Right ventricle myocardium inferior (tissue), 1 donor: ENCODE measurements at places on chromosomes 11 and 22. TPM values are rescaled to one million over a fixed set of nuclear protein-coding genes. Genes with fewer than 3 reads are reported as not detected.

DNA sequence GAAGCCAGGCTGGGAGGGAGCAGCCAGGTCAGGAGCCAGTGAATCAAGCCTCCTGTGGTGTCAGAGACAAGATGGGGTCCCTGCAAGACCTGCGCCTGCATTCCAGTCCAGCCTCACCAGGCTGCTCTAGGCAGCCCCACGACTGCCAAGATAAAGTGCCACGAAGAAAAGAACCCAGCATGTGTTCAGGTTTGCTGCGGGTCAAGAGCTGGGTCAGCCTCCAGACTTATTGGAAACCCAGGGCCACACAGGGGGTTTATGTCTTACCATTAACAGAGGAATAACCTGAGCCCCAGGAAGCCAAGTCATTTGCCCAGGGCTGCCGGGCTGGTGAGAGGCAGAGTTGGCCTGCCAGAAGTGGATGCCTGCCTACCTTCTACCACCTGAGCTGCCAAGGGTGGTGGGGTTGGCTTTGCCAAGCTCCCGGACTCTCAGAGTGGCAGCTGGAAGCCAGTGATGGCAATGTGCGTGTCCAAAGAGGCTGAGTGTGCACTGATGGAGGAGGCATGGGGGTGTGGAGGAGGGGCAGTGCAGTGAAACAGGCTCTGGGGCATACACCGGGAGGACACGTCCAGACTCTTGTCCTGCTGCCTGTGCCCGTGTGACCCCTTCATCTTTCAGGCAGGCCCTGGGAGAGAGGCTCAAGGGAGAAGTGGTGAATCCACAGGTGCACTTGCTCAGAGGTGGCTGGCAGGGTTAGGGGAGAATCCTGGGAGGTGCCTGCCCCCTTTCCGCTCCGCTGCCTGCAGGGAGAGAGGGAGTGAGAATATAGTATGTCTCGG lies 1.7 kb downstream of the RASD2 start:
- no peak for DNase-seq

GRCh38 chr11:61697764-61698163 lies 17.6 kb downstream of the DAGLA start:
- DNase-seq = no peak

- no peak for DNase-seq
These were observed 126.0 kb upstream of the CADM1 start for GRCh38 chr11:115630214-115630613.

RPS3 gene
- 972 TPM for total RNA-seq

- no peak for DNase-seq
These were observed 22.0 kb downstream of the EHF start for GRCh38 chr11:34642873-34643272.

HIC2 gene
- total RNA-seq = 1.4 TPM

DCDC1 gene
- 0.19 TPM for total RNA-seq

- DNase-seq = no peak
These were observed 52.1 kb upstream of the MYEOV start for GRCh38 chr11:69241844-69242243.

- DNase-seq = peak; percentile 4
These were observed 21.6 kb upstream of the CSNK1E start for GRCh38 chr22:38338772-38339379.
